ENCODE measurements at places on chromosomes 2 and 18.

GRCh38 chr2:84132370-84132769 lies 326.7 kb downstream of the SUCLG1 start:
- no peak for DNase-seq

- peak; percentile 3 for DNase-seq
Observed at GRCh38 chr18:37484983-37485834, 80.4 kb downstream of the CELF4 start.

DNA sequence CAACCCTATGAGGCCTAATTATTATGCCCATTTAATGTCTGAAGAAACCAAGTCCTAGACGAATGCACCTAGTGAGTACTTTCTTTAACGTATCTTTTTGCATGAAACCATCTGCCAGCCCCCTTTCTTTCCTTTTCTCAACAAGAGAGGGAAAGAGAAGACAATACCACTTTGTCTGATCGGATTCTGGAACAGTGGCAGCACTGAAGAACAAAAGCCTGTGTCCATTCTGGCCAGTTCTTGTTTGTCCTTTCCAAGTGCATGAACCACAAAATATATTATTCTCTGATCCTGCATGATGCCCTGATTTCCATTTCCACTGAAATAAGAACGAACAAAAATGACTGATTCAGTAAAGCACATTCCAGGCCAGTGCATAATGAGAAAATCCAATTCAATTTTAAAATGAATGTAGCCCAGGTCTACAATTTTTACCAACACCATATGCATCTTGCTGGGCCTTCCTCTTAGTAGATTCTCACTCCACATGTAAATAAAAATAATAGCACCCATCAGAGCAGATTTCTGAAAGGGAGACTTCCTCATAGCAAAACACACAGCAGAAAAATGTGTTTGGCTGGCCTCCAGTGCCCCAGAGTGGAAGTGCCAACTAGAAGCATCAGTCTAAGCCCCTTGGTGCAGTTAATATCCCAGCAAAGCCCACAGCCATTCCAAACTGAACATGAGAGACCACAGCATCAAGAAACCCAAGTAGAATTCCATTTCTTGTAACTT lies 422.6 kb upstream of the ID2 start:
- no peak for DNase-seq

DNA sequence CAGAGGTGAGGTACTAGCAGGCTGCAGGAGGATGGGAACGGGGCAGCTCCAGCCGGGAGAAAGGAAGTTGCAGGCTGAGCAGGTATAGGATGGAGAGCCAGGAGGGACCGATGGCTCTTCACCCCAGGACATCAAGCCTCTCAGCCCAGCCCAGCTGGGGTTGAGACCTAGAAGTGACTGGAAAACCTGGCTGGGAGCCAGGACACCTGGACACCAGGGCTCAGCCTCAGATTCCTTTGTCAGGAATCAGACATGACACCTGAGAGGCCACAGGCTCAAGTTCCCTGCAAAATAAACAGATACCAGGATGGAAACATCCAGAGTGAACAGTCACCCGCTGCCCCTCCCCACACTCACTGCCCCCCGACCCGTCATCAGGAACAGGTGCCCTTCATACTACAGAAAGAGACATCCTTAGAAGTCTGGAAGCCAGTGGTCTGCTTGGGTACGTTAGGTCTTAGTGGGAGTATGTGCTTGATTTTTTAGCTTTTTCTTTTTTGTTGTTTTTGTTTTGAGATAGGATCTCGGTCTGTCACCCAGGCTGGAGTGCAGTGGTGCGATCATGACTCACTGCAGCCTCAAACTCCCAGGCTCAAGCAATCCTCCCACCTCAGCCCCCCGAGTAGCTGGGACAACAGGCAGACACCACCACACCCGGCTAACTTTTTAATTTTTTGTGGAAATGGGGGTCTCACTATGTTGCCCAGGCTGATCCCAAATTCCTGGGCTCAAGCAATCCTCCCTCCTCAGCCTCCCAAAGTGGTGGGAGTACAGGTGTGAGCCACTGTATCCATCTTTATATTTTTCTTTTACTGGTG lies 95.7 kb upstream of the STPG4 start:
- DNase-seq, result no peak

- no peak for DNase-seq
Observed at GRCh38 chr2:28185891-28186290, 206.8 kb upstream of the FOSL2 start.

DNA sequence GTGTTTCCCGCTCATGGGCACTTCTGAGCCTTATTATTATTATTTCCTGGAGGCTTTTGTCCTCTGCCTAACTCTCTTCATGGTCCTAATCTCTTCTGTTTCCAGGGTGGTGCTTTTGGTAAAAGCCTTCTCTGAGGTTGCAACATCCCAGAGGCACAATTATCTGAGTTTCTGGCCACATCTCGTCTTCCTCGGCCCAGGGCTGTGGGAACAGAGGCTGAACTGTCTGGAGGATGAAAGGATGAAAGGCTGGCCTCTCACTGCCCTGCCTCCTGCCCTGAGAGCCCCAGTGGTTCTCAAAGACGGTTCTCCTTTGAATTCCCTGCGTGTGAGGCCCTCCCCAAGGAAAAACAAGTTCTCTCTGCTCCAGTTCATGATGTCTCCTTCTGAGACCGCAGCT lies 13.8 kb downstream of the GYPC start:
- DNase-seq, result no peak

DNA sequence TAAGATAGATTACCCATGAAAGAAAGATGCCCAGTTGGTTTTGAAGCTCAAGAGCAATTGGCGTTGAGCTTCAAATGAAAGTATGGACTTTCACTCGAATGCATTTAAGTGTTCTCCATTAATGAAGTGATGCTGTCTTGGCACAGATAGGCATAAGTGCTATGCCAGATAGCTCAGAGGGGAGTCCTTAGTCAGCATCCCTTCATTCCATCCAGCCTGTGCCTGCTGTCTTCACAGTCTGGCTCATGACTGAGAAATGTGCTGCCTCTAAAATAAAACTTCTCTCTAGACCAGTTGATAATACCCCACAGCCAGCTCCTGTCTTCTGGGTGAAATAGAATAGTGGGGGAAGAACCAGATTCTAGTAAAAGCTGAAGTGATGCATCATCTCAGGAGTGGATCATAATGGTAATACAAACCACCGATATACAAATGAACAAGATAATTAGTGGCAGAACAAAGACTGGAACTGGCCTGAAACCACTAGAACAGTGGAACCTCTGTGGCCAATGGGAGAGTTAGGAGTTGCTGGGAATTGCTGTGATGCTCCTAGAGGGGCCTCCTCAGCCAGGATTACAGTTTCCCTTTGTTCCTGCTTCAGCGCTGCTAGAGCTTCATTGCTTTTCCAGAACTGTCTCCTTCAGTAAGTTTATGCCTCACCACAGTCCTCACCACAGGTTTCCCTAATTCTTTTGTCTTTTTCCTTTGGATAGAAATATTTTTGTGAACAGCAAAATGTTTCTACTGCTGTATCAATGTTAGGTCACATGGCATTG lies 359.3 kb downstream of the KIAA1328 start:
- no peak for DNase-seq

DNA sequence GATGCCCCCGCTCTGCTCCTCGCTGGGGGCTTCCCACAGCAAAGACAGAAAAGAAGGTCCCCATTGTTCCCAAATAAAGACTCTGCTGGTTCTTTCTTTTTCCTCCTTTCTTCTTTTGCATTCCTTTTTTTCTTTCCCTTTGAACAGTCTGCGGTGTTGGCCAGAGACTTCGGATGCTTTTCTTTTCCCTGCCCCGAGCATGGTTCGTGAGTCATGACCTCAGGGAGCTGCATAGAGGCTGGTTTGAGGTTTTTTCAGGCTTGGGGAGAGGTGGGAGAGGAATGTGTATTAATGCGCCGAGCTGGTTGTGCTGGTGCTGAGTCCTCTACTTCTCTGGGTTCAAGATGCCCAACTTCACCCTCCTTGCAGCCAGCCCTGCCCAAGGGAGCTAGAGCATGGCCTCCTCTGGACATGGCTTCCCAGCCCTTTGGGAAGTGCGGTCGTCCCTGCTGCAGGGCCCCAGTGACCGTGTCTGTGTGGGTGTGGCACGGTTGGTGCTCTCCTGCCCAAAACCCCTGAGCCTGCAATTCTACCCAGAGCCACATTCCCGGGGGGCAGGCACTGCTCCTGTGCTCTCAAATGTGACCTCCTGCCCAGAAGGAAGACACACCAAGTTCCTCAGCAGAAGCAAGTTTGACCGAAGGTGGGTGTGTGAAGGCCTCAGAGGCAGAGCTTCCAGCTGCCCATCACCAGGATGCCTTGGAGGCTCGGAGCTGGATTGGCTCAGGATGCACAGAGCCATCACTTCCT lies 9.0 kb upstream of the ARHGEF4 start:
- DNase-seq, result no peak

DNA sequence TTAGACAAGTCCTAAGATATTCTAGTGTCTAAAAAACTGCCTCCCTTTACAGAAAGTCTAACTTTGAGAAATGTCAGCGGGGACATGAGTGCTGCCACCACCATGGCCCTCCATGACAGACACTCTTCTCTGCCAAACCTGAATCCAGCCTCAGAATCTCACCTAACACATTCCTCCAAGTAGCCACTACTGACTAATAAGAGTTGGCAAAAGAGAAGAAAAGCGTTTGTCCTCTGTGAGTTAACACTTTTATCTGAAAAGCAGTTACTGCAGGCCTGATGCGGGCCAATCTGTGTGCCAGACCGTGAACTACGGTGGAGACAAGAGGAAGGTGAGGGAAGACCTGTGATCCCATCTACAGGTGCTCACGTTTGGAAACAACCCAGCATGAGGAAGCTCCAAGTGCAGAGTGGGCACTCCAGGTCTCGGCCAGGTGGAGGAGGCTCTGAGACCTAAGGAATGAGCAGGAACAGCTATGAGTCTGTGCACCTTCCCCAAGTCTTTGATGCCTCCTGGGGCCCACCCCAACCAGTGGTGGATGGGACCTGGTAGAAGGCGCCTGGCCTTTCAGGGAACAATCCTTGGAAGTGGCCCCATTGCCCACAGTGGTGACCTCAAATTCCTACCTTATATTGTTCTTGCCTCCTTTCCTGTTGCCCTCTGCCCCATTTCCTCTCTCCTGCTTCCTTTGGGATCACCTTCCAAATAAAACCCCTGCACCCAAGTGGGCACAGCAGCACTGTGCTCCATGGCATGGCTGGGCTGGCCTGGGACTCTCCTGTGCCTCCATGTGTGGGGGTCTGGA lies 91.6 kb downstream of the BIN1 start:
- DNase-seq, result no peak

DNA sequence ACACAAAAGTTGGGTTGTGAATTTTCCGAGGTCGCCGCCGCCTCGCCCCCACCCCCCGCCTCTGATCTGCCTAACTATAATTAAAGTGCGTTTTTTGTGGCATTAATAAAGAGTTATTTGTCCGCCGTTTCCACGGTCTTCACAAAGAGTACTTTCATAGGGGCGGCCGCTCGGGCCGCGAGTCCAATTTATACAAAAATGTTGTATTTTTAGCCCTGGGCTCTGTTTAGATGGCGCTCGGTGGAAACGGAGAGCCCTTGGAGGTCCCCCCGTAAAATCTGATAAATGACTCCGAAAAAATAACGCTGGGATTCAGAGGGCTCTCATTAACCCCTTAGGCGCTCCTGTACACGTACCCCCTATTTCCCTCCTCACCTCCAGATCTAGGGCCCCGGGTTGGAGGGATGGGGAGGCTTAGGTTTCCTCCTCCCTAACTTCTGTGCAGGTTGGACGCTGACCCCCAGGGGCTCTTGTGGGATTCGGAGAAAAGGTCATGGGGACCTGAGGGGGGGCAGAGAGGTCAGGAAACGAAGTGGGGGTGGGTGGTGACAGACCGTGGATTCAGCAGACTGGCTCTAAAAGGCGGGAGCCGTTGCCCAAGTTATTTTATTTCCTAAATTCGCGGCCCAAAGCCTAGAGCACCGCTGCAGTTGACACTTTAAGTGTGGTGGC lies 1.9 kb downstream of the CYP26B1 start:
- peak; percentile 0 for DNase-seq

DNA sequence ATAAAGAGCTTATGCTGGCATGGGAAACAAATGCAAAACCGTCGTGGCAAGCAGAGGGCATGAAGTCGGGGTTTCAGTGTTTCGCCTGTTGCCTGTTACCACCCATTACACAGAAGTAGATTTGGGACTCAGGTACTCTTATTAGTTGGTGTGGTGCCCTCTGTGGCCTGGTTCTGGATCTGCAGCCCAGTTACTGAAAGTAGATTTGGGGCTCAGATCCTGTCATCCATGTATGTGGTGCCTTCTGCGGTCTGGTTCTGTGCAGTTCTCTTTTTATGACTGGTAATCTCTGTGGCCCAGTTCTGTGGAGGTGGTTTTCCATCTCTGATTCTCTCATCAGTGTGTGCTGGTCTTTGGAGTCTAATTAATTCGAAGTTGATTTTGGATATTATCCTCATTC lies 45.2 kb downstream of the ADNP2 start:
- no peak for DNase-seq

DNA sequence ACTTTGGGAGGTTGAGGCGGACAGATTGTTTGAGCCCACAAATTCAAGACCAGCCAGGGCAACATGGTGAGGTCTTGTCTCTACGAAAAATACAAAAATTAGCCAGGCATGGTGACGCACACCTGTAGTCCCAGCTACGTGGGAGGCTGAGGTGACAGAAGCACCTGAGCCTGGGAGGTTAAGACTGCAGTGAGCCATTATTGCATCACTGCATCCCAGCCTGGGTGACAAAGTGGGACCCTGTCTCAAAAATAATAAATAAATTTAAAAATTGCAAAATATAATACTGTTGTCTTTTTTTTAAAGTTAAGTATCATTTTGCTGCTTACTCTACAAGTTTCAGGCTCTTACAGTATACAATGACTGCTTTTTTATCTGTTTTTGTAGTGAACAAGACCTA lies 4.0 kb upstream of the ANKRD12 start:
- DNase-seq, result no peak

GRCh38 chr2:224284134-224284946 lies 117.6 kb downstream of the FAM124B start:
- no peak for DNase-seq

DNA sequence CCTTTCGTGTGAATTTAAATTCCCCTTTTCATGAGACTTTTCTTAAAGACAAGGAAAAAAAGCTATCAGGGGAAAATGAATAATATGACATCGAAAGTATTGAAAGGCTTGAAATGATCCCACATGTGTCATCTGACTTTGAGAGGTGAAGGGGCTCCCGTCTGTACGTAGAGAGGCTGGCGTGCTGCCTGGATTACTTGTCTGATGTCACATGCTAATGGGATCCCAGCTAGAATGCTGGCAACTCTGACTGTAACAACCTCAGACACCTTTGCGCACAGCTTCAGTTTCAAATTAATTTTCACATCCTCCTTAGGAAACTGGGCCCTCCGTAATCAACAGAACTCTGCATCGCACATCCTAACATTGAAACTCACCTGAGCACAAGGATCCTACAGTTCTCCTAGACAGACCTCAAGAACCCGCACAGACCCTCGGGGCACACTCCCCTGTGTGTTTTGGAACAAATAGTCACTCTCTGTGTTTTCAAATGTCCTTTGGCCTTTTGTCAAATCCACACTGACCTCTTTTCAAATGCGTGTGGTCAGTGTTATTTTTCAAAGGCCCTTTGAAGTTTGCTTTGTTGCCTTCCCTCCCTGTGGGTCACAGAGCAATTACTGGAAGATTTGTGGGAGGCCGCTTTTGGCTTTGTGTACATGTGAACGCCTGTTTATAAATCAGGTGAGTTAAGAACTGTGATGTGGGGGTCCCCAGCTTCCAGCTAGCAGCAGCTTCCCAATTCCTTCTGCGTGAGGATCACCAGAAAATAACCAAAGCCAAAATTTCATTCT lies 65.9 kb downstream of the IL1R2 start:
- DNase-seq, result no peak

All from stimulated activated CD4-positive, alpha-beta T cell treated with anti-CD3 and anti-CD28 coated beads, Interleukin-4, amount 100 ng/mL, for 4 hours (primary cell).